Stimulated activated CD4-positive, alpha-beta T cell treated with anti-CD3 and anti-CD28 coated beads, Interleukin-12 subunit alpha, Interleukin-12 subunit beta, amount 100 ng/mL, for 4 hours (primary cell): ENCODE measurements at places on chromosomes 13 and 19.

DNA sequence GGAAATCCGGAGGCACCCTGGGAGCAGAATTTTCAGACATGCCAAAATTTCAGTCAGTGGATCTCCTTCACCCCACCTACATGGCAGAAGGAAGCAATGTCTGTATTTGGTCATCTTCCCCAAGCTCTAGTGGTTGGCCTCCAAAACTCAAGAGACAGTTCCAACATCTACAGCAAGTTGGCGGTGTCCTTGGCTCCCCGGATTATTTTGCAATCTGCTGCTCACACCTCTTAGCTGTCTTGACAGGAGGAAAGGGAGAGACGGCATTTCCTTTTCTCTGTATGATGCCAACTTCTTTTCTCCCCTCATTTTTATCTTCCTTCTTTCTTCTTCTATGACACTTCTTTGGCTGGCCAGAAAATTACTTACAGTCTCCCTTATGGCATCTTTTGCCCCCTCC, 159.9 kb downstream of the SUCLA2 start:
- DNase-seq, result no peak

DNA sequence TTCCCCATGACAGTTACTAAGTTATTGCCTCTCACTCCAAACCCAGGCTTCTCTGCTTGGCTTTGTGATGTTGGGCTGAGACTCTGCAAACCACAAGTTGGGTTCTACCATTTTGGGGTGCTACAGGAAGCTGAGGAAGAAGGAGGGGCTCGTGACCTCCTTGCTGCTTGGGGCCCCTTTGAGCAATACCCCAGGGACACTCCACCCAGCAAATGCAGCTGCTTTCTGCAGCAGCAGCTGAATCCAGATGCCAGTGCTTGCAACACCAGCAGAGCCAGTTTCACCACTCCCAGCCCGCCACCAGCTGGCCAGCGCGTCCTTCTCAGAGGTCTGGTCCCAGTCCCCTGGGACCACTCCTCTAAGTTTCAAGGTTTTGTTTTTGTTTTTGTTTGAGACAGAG, 22.0 kb upstream of the UBAC2 start:
- DNase-seq, result no peak

DNA sequence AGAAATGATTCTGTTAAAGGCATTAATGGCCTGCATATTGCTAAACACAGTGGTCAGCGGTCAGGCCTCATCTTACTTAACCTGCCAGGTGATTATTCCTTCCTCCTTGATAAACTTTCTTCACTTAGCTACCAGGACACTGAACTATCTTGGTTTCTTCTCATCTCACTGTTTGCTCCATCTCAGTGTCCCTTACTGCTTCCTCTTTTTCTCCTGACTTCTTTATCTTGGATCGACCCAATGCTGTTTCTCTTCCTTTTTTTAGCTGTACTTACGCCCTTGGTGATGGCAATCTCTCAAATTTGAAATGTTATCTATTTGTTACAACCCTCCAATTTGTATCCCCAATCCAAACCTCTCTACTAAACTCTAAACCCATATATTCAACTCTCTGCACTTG, 7.8 kb upstream of the CLC start:
- DNase-seq, result no peak

DNA sequence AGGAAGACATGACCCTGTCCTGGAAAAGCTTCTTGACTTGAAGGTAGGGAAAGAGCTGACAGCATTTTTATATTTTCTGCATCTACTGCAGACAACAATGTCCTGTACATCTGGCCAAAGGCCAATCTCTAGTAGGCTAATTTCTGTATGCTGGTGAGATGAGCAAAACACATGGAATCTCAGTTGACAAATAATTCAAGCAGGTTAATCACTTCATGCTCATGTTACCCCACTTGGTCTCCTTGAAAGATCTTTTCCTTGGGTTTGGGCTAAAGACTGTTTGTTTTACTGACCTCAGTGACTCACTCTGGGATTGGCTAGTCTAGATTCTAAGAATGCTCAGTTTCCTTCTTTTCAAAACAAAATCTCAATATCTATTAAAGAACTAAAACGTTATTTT, 298.8 kb downstream of the LMO7 start:
- DNase-seq, result no peak

DNA sequence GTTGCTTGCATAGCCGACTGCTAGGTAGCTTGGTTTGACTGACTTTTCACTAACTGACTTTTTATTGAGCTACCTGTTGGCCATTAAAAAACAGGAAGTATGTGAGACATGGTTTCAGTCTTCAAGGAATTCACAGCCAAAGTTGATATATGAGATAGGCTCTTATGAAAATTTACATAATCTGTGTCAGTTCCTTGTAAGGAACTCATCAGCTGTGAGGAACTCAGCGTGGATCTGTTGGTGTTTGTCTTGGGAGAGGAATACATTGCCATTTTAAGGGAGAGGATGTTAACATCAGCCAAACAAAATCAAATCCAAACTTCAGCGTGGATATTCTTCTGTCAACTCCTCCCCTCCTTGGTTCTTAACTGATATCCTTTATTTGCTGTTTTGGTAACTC, 2.0 kb downstream of the RNF113B start:
- no peak for DNase-seq

DNA sequence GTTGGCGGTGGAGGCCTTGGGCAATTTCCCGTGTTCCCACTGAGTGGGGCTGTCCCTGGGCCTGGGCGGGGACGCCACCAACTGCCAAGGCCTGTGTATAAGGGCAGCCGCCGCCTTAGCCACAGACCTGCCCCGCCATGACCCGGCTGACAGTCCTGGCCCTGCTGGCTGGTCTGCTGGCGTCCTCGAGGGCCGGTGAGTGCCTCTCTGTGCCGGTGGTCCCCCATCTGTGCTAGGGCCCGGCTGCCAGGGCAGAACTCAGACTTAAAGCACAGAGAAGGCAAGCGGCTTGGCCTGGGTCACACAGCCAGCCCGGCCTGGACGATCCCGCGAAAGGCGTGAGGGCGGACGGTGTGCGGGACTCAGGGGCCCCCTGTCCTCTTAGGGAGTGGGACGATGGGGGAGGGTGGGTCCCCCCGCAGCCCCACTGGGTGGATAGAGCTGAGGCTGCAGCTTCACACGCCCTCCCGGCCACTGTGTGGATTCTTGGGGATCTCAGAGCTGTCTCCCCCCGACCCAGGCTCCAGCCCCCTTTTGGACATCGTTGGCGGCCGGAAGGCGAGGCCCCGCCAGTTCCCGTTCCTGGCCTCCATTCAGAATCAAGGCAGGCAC, at the start of gene AZU1:
AZU1 (plus strand) TSS at position 128 of the 612 bp plus-strand sequence; CDS start at position 138, 10 bp downstream.
- DNase-seq, result no peak

DNA sequence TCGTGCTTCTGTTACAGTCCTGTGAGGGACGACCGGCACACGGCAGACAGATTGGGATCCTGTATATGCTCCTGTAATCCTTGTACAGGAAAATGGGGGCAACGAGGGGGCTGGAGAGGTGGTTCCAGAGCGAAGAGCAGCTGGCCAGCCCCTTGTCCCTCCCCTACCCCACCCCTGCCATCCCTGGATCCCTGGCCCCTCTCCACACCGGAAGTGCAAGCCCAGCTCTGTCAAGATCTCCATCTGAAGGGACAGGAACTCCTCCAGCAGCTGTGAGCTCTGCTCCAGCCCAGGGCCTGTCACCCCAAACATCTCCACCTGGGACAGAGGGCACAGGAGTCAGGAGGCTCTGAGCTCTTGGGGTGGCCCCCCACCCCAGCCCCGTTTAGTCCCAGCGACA, 5.5 kb upstream of the CCER2 start:
- DNase-seq, result no peak

- no peak for DNase-seq
Observed at GRCh38 chr19:58392945-58393724, 2.3 kb upstream of the RNF225 start.

GRCh38 chr13:22169473-22169872, 498.6 kb downstream of the FGF9 start:
- DNase-seq, result no peak

- DNase-seq, result no peak
Observed at GRCh38 chr13:20035130-20035529, 76.6 kb downstream of the ZMYM2 start.

GRCh38 chr13:40409278-40409677, 257.2 kb downstream of the FOXO1 start:
- no peak for DNase-seq

GRCh38 chr13:38686577-38687245, at the start of gene FREM2:
Gene FREM2 (plus strand): TSS chr13:38687077. CDS start chr13:38687345, 268 bp downstream.
- DNase-seq, result no peak

GRCh38 chr13:102484329-102484728, 82.5 kb upstream of the FGF14 start:
- no peak for DNase-seq

GRCh38 chr19:17404015-17404414, 1.4 kb downstream of the BST2 start:
- no peak for DNase-seq

DNA sequence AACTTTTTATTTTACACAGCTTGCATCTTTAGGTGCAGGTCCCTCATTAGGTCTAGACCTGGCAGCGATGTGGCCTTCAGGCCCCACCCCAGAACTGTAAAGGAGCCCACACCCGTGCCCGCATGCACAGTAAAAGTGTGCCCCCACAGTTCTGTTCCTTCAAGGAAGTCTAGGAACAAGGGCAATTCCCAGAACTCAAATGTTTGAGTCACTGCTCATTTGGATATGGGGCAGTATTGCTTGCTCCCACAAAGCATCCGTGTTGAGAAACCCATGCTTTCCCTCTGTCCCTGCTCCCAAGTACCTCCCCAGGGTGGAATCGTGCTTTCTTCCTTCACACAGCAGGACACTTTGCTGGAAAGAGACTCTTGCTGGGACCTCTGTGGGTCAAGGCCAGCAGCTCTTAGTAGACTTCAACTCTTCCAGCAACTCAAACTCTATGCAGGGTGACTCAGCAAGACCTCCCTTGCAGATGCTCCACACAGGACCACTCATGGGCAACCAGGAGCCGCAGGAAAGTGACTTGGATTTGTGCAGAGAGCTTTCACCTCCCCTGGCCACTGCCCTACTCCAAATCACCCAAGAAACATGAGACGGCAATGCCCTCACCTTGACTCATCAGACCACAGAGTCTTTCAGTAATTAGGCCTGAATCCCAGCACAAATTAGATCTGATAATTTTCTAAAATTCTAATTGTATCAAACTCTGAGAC, 12.3 kb downstream of the SLC7A1 start:
- DNase-seq, result no peak

DNA sequence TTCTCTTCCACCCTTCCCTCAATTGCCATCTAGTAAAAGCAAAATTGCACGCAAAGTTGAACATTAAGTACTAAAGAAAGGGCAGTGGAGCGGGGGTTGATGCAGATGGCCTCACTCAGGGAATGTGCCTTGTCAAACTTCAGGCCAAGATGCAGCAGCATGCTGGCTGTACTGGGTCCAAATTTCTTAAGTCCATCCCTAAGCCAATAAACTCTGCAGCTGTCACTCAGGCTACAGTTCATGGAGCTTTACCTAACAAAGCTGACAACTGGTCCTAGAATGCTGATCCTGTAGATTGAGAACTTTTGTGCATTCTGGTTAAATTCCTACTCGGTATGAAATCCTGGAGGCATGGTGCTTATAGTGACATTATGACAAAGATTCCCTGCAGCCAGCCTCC, 88.4 kb downstream of the FOXO1 start:
- DNase-seq, result no peak

DNA sequence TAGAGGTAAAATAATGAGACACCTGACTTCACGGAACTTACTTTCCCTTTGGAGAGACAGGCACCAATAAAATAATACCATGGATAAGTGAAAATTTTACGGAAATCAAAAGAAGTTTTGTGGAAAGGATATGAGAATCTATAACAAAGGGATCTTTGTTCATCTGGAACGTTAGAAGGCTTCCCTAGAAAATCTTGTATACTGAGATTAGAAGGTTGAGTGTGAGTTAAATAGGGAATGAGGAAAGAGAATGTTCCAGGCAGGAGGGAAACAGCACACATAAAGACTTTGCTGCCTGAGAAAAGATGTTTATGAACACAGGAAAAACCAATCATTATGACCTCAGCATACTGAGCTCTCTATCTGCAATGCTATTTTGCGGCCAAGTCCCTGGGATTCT, 19.6 kb upstream of the RAP2A start:
- DNase-seq, result no peak
